Activated CD4-positive, alpha-beta T cell treated with anti-CD3 and anti-CD28 coated beads for 24 hours (primary cell): ENCODE measurements at places on chromosomes 2 and 18.

DNA sequence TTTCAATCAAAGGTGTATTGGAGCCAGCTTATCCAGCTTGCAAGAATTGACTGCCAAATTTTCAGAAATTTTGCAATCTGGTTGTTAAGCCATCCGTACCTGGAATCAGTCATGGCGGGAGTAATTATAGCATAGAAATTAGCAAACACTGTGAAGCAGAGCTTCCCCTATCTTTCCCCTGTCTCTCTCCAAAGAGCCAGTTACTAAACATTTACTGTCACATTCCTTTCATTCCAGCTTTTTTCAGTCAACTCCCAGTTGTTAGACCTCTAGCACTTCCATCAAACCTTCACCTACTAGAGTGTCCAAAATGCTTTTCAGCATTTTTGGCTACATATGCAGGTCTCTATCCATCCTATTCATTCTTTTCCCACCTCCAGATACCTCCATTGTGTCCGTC is 137.4 kb downstream of the MC4R start:
- no peak for DNase-seq

GRCh38 chr2:152396051-152396511 is 61.1 kb downstream of the FMNL2 start:
- no peak for DNase-seq

DNA sequence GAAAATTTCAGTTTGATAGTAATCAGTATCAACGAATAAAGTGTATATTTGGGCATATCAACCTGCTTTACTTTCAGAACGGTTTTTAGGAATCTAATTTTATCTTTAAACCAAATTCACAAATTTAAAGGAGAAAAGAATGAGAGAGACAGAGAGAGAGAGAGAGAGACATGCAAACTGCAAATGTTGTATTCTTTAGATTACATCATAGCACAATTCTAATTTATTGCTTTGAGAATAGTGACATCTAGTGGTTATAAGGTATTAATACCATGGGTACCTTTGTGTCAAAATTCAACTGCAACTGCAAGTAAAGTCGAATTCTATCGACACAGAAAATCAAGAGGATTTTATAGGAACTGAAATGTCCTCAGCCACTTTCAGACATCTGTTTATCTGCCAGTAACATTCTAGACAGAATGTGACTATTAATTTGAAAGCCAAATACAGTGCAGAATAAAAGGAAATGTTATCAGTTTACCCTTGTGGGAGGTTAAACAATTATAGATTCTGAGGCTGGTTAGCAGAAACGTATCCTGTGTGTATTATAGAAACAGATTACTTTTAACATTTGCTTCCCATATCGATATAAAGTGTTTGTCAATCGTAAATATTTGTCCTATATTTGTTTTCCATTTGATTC is 529.8 kb upstream of the VRK2 start:
- no peak for DNase-seq

DNA sequence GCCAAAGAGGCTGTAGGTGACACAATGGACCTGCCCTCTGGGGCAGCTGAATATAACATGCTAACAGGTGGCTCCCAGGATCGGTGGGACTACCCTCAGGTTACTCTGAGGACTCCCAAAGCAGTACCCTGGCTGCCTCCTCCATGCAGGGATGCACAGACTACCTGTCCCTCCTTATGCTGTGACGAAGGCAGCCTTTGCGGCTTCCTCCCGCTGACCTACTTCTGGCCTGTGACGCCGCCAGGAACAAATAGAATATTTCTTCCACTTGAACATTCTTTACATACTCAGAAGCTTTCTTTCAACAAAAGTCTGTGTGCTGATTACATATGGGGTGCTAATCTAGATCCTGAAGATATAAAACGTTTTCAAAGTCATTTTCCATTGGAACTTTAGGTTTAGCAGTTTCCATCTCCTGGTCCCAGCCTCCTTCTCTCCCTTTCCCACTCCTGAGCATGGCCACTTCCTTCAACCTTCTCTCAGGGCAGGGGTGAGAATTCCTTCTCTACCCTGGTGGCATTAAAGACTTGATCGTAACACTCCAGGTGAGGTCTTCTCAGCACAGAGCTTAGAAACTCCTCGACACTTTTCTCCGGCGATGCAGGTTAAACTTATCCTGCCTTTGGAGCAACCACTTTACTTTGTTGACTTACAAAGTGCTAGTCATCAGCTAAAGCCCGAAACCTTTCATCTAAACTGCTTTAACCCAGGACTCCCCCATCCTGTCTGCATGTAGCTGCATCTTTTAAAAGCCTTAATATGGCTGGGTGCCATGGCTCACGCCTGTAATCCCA is 58.9 kb upstream of the STK17B start:
- DNase-seq: no peak

- no peak for DNase-seq
Measured at GRCh38 chr18:13452388-13452811, 233.8 kb downstream of the LDLRAD4 start.

- peak; percentile 61 for DNase-seq
Measured at GRCh38 chr2:170816504-170817092, at the start of gene GAD1. TSS of gene GAD1 (plus strand) at chr2:170816887. CDS start at chr2:170818592, 1,705 bp downstream.

DNA sequence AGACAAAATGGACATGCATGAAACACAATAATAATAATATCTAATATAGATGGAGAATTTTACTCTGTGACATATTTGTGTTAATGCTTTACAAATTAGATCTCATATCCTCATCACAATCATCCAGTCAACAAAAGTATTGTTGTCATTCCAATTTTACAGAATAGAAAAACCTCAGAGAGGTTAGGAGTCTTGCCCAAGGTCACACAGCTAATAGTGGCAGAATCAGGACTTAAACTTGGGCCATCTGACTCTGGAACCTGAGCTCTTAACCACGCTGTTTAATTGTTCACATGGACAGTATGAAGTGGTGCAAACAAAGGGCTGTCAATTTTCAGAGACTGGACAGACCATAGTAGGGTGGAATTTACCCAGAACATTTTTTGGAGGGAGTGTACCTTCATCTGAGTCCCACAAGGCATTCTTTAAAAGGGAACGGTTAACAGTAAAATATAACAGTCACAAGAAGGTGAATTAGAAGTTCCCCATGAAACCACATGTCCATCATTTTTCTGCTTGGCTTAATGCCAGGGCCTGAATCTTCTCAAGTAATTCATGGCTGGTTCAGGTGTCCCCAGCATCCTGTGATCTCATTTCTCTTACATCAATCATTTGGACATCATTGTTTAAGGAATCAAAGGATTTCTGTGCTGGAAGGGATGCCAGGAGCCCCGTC is 35.4 kb upstream of the CCDC93 start:
- DNase-seq: no peak

DNA sequence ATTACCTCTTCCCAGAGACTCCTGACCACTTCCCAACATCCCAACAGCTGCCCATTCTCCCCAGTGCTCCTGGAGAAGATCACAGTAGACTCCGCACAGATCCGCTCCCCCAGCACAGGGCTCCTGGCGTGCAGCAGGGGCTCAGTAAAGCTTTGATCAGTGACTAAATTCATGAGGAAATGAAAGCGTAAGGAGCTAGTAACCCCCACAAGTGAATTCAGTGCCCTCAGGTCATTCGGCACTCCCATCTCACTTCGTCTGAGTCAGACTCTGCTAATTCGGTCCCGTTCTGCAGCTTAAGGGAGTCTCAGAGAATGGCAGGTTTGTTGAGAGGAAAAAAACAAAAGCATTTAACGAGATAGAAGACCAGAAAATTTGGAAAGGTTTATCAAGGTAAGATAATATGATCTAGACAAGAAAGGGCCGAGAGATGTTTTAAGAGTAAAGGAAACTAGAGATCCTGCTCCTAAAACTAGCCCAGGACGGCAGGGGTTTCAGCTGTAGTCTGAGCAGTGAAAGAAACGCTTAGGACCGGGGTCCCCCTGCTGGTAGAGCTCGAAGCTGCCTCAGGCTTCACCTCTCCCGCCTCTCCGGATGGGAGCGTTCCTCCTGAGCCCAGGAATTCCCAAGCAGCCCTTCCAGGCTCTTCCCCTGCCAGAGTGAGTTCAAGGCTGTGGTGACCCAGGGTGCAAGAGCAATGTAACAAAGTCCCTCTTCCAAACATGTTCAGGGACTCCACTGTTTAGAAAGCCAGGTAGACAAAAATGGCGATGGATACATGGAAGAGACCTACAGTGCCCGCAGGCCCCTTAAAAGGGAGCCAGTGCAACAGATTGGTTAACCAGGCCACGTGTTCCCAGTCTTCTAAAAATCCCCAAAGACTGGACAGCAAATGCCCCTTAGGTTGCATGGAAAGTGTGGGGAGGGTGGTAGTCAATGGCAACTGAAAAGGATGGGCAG is 127.3 kb downstream of the DNER start:
- peak; percentile 6 for DNase-seq

- no peak for DNase-seq
Measured at GRCh38 chr2:74821177-74822126, 12.5 kb upstream of the HK2 start.

DNA sequence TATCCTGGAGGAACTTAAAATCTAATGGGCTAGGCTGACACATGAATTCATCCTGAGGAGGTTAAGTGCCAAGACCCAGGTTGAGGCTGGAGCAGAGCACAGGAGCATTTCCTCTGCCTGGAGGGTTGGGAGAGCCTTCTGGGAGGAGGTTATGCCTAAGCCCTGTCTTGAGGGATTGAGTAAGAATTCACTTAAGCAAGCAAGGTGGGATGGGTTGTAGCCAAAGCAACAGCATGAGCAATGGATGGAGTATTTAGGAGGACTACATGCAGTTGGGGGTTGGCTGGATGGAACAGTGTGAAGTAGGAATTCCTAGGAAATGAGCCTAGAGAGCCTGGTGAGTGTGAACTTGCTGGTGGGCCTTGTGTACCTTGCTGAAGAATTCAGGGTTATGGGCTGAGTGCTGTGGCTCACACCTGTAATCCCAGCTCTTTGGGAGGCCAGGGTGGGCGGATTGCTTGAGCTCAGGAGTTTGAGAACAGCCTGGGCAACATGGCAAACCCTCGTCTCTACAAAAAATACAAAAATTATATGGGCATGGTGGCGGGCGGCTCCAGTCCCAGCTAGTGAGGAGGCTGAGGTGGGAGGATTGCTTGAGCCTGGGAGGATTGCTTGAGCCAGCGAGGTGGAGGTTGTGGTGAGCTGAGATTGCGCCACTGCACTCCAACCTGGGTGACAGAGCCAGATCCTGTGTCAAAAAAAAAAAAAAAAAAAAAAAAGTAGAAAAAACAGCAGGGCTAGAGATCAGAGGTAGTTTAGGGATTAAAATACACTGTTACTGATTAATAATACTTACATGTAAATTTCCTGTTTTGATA is 22.2 kb downstream of the TANC1 start:
- no peak for DNase-seq

DNA sequence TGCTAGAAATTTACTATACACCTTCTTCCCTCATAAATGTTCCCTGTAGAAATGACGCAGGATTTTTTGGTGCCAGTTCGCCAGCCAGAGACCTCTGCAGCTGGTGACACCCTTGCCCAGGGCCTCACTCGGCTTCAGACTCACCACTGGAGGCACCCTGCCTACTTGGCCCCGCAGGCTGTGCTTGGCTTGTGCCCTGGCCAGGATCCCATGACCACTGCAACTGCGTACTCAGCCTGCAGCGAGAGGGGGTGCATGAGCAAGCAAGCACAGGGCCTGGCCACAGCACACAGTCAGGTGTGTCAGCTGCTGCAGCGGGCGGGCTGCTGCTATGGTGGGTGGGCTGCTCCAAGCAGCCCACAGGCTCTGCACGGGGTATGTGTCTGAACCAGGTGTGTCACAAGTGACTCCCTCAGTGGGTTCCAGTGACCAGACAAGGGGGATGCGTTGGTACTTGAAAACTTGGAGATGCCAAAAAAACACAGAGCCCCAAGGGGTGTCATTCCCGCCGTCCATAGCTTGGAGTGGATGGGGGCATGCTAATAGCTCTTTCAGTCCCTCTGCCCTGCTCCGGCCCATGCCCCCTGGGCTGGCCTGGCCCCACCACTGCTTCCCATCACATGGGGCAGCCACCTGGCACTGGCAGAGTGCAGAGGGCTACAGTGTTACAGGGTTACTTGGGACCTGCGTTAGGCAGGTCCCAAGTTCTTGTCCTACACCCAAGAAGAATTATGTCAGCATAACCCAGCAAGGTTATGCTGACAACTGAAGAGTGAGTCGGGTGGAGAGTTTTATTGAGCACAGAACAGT is 46.6 kb upstream of the TANC1 start:
- DNase-seq: no peak

DNA sequence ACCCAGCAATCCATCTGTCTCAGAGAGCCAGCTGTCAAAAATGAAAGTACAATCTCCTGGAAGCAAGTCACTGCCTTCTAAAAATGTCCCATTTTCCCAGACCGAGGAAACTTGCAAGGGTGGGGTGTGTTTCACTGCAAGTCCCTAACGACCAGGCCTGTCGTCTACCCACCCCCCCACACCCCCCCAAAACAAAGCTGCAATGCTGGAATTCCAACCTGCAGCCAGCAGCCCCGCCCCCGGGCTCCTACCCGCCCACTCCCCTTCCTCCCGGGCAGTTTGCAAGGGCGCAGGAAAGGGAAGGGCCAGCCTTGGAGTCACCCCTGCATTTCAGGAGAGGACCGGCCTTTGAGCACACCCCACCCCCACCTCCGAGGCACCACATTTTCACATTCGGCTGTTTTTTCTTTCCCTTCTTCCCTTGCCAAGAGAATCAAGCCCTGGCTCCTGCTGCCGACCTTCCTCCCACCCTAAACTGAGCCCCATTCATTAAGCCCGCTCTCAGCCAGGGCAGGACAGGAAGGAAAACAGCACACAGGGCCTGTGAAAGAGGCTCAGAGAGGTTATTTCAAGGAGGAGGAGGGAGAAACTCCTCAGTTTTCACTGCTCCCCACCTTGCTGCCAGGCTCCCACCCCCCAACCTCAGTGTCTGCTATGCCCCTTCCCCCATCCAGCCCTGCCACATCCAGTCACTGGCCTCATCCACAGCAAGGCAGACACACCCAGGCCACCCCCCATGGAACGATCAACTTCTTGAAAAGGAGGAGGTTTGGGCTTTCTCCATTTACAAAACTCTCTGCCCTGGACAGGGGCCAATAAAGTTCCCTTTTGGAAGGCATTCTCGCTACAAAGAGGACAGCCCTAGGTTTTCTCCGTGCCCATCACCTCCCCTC is 11.3 kb downstream of the SMAD7 start:
- no peak for DNase-seq

- no peak for DNase-seq
Measured at GRCh38 chr2:204966245-204966644, 421.0 kb downstream of the PARD3B start.

- DNase-seq: no peak
Measured at GRCh38 chr2:153641046-153641445, 162.5 kb upstream of the RPRM start.

GRCh38 chr18:32439241-32439640 is 31.4 kb downstream of the GAREM1 start:
- no peak for DNase-seq

- no peak for DNase-seq
Measured at GRCh38 chr2:135951041-135951583, 34.3 kb downstream of the DARS1 start.
